ENCODE measurements at places on chromosomes 5 and 9. TPM values are rescaled to one million over a fixed set of nuclear protein-coding genes. Genes with fewer than 3 reads are reported as not detected.
A peak's percentile ranks its signal among the peaks of the same experiment; 100 is the strongest.

DNA sequence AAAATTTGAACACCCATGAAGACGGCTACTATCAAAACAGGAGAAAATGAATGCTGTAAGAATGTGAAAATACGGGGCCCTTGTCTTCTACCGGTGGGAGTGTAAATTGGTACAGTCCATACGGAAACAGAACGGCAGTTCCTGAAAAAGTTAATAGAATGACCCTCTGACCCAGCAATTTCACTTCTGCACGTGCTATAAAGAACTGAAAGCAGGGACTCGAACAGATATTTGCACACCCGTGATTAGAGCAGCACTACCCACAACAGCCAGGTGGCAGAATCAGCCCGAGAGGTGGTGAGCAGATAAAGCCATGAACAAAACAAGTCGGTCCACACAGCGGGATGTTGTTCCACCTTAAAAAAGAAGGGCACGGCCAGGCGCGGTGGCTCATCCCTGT, 22.6 kb upstream of the SLC12A7 start:
- no peaks in the 10 kb centered on the region for H3K36me3 ChIP-seq
- no peak for DNase-seq
- H3K27ac ChIP-seq = no peak overlapping the region
- peaks cover 3% of the 10 kb centered on the region for H3K27me3 ChIP-seq
- peaks cover 20% of the 10 kb centered on the region for H3K4me1 ChIP-seq

DNA sequence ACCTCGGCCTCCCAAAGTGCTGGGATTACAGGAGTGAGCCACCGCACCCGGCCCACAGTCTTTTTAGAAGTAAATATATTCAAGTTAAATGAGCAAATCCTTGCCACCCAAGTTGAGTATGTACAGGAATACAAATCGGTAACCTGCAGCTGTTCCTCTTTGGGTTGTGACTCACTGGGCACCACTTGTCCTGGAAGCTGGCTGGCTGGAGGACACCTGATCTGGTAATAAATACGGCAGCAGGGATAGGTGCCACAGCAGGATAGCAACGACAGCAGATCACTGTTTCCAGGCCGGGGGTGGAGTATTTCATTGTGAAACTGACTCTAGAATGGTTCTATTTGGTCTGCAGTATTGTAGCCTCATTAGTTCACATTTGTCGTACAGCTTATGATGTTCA, 35.7 kb upstream of the SLC36A2 start:
- no peaks in the 10 kb centered on the region for H3K4me1 ChIP-seq
- no peaks in the 10 kb centered on the region for H3K36me3 ChIP-seq
- H3K4me3 ChIP-seq = no peak overlapping the region
- no peak overlapping the region for H3K27ac ChIP-seq
- H3K27me3 ChIP-seq = peaks cover 20% of the 10 kb centered on the region

GRCh38 chr5:33725806-33726205, 166.0 kb downstream of the ADAMTS12 start:
- no peaks in the 10 kb centered on the region for H3K4me1 ChIP-seq
- no peaks in the 10 kb centered on the region for H3K27me3 ChIP-seq
- H3K4me3 ChIP-seq = no peak overlapping the region

The PTPA gene
- total RNA-seq = 115 TPM

The SPINK13 gene
- total RNA-seq = not detected

DNA sequence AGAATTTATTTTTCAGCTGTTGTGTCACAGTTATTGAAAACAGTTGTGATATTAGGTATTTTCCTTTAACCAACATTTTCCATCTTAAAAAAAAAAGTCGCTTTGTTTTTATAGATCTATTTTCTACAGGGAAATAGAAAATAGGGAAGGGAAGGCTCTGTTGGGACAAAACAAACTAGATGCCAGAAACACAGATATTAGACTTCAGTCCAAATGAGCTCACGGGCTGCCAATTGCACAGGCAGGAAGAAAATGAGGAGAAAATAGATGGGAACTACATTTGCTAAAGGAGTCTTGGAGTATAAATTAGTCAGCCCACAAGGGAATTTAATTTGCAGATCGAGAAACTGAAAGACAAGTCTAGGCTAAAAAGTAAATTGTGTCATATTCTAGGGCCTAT, 21.4 kb upstream of the ISOC1 start:
- no peak overlapping the region for H3K27ac ChIP-seq
- H3K4me1 ChIP-seq = peaks cover 3% of the 10 kb centered on the region
- no peaks in the 10 kb centered on the region for H3K36me3 ChIP-seq
- H3K4me3 ChIP-seq = no peak overlapping the region

The SGCD gene
- total RNA-seq = 4.0 TPM

DNA sequence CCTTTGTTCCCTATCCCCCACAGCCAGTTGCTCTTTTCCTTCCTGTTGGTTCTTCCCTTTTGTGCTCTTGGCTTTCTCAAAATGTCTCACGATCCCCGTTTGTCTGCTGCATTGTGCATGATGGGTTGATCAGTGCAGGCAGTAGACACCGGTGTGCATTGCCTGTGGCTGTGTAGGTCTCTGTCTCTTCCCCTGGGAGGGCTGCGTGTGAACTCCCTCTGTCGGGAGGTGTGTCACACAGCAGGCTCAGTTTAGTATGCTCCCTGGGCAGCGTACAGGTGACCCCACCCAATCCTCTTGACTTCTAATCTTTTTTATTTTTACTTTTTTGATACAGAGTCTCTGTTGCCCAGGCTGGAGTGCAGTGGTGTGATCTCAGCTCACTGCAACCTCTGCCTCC, 265.3 kb downstream of the FSTL4 start:
- H3K27ac ChIP-seq = no peak overlapping the region
- no peak overlapping the region for H3K4me3 ChIP-seq
- H3K4me1 ChIP-seq = peaks cover 3% of the 10 kb centered on the region
- H3K36me3 ChIP-seq = no peaks in the 10 kb centered on the region

GRCh38 chr9:7982907-7983306, 183.3 kb upstream of the DMAC1 start:
- no peak overlapping the region for H3K27ac ChIP-seq
- no peaks in the 10 kb centered on the region for H3K27me3 ChIP-seq
- H3K4me3 ChIP-seq = no peak overlapping the region
- no peaks in the 10 kb centered on the region for H3K36me3 ChIP-seq
- peaks cover 18% of the 10 kb centered on the region for H3K4me1 ChIP-seq

DNA sequence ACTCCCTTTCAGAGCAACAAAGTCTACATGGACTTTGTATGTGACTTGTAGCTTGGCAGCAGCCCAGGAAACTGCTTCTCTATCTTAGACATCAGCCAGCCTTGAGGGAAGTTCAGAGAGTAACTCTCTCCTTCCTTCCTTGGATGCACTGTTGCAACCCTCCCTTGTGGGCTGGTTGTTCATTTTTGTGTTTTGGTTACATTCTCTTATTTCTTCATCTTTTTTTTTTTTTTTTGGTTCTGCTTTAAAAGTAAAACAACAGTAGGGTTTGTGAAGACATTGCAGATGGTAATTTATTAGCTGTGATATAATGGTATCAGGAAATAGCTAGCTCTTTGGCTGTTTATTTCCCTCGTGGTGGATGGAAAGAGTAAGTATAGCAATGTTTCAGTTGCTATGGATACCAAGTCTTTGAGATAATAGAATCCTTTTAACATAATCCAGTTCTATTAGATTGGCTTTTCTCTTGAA, 97.9 kb upstream of the MAMDC2 start:
- peaks cover 10% of the 10 kb centered on the region for H3K4me1 ChIP-seq
- no peaks in the 10 kb centered on the region for H3K27me3 ChIP-seq
- H3K27ac ChIP-seq = no peak overlapping the region
- H3K4me3 ChIP-seq = no peak overlapping the region

GRCh38 chr5:157486861-157487260, 26.8 kb downstream of the NIPAL4 start:
- no peak for DNase-seq
- peaks cover 6% of the 10 kb centered on the region for H3K36me3 ChIP-seq
- H3K4me1 ChIP-seq = no peaks in the 10 kb centered on the region
- no peak overlapping the region for H3K4me3 ChIP-seq
- H3K27ac ChIP-seq = no peak overlapping the region
- H3K27me3 ChIP-seq = no peaks in the 10 kb centered on the region

The GABRB2 gene
- total RNA-seq = 2.5 TPM

GRCh38 chr9:92714016-92714415, 44.1 kb upstream of the IPPK start:
- H3K4me3 ChIP-seq = no peak overlapping the region
- DNase-seq = no peak
- no peak overlapping the region for H3K27ac ChIP-seq

- H3K27me3 ChIP-seq = no peaks in the 10 kb centered on the region
- H3K4me3 ChIP-seq = peak overlapping the region; percentile 45
- peaks cover 10% of the 10 kb centered on the region for H3K36me3 ChIP-seq
- peak overlapping the region; percentile 79 for H3K27ac ChIP-seq
- H3K4me1 ChIP-seq = peaks cover 33% of the 10 kb centered on the region
Observed at GRCh38 chr9:129146441-129146941, 31.6 kb downstream of the IER5L start.

The GABRA1 gene
- total RNA-seq = 1.8 TPM

- DNase-seq = no peak
- H3K4me3 ChIP-seq = no peak overlapping the region
- H3K27ac ChIP-seq = peak overlapping the region; percentile 36
- no peaks in the 10 kb centered on the region for H3K27me3 ChIP-seq
- peaks cover 7% of the 10 kb centered on the region for H3K4me1 ChIP-seq
Observed at GRCh38 chr5:131394128-131394527, 130.3 kb downstream of the CDC42SE2 start.

All from type B pancreatic cell (in vitro differentiated cells).